ENCODE measurements at places on chromosomes 4 and X. TPM values are rescaled to one million over a fixed set of nuclear protein-coding genes. Genes with fewer than 3 reads are reported as not detected.

DNA sequence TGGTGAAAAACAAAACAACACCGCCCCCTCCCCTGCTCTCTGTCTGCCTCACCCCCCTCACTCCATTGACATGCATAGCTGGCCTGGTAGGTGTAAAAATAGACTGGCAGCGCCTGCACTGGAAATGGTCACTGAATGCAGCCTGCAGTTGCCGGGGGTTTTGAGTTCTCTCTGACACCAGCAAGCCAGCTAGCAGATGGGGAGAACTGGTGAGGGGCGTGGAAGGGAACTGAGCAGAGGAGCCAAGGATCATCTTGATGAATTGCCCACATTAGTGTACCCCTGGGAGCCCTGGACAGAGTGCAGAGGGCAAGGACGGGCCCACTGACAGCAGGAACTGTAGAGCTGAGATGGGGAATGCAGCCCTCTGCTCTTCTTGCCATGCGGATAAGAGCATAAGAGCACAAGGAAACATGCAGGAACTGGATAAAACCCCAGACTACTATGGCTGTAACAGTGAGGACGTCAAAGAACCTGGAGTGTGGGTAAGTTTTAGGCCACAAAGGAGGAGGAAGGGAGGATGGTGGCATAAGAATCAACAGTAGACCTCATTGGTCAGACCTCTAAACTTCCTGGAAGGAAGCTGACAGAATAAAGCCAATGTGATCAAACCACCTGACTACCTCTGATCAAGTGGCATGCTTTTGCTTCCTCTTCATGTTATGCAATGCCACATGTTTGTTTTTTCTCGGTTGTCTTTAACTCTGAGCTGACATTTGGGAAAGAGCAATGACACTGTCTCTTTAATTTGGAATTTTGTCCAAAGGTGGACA is 96.3 kb downstream of the ANK2 start:
- DNase-seq: no peak

- no peak for DNase-seq
Observed at GRCh38 chr4:13647031-13647430, 19.5 kb upstream of the BOD1L1 start.

DNA sequence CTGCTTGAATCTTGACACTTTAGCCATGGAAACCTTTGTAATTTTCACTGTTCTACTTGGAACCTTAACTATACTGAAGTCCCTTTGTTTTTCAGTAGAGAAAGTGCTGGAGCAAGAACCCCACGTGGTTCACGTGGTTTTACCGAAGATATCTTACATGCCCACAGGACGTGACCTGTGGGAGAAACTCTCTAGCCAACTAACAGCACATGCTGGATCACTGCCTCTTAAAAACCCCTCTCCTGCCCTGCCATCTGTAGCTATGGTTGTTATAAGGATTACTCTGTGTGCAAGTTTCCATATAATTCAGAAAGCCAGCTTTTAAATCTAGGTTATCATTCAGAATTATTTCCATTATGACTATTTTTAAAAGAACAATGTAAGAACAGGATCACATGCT is 30.2 kb downstream of the SPANXD start:
- no peak for DNase-seq

DNA sequence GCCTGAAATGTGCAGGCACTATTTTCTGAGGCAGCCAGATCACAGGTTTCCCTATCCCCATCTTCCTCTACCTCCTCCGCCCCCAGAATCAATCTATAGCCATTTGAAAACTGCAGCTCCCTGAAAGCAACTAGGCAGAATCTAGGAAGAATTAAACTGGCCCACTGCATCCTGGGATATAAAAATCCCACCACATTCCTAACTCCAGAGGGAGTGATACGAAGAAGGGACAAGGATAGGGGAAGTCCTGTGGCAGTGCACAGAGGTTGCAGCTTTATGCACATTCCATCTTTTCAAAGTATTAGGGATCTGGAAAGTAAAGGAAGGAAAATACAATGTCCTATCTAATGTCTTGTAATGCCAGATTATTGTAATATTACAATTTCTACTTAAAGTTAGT is 18.3 kb upstream of the HERC3 start:
- DNase-seq: no peak

- DNase-seq: no peak
Observed at GRCh38 chr4:172404676-172405075, 591.5 kb downstream of the GALNTL6 start.

GRCh38 chr4:15003401-15003890 is 1.2 kb downstream of the CPEB2 start:
- DNase-seq: peak; percentile 76

DNA sequence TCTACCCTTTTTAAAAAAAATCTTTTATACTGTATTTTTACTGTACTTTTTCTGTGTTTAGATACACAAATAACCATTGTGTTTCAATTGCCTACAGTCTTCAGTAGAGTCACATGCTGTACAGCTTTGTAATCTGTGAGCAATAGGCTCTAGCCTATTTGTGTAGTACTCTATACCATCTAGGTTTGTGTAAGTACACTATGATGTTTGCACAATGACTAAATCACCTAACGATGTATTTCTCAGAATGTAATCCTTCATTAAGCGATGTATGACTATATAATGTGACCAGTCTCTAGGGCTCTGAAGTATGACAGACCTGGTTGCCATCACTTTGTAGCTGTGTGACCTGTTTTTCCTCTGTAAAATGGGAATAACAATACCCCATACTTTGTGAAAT is 14.2 kb upstream of the DCAF4L1 start:
- no peak for DNase-seq

- no peak for DNase-seq
Observed at GRCh38 chrX:50707955-50708699, 105.9 kb downstream of the SHROOM4 start.

DNA sequence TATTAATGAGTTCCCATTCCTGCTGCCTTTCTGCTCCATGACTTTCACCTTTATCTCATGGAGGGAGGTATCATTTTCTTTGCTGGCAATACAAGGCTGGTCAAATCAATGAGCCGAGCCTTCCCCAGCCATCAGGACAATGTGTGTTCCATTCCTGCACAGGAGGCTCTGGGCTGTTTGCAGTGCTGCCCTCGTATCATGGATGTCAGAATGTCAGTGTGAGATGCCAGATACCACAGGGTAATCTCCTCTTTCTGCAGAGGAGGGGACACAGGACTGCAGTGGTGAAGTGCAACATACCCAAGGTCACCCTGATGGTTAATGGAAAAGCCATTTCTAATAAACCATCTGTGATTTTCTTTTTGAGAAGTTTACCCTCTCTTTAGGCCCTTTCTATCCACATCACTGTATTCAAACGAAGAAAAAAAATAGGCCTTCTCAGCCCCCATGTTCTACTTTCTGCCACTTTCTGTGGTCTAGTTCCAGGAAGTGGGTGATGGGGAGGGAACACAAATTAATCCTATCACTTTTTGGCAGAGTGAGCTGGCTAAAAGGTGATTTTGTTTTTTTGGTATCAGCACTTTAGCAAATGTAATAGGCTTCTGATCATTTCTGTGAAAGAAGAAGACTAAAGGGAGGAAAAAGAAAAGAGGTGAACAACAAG is 490.2 kb upstream of the BOD1L1 start:
- no peak for DNase-seq

- no peak for DNase-seq
Observed at GRCh38 chr4:8039290-8039689, 99.6 kb upstream of the AFAP1 start.

GRCh38 chr4:1862055-1862911 is 6.3 kb upstream of the LETM1 start:
- peak; percentile 42 for DNase-seq

DNA sequence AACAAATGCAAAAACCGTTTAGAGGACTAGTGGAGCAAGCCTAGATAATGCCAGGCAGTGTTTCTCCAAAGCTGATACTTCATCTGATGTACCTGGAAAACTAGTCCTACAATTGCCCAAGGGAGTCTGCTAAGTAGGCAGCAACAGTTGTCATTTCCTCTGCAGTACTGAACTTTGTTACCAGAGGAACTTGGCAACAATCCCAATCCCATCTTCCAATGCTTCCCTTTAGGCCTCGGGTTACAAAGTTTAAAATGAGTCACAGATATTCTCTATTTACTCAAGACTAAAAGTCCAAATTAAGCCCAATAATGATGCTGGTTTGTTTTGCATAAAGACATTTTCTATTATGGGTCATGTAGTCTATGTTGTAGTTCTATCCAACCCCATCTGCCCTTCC is 120.0 kb upstream of the GLRA2 start:
- DNase-seq: no peak

GRCh38 chrX:70488856-70489255 is 44.2 kb downstream of the DLG3 start:
- no peak for DNase-seq

DNA sequence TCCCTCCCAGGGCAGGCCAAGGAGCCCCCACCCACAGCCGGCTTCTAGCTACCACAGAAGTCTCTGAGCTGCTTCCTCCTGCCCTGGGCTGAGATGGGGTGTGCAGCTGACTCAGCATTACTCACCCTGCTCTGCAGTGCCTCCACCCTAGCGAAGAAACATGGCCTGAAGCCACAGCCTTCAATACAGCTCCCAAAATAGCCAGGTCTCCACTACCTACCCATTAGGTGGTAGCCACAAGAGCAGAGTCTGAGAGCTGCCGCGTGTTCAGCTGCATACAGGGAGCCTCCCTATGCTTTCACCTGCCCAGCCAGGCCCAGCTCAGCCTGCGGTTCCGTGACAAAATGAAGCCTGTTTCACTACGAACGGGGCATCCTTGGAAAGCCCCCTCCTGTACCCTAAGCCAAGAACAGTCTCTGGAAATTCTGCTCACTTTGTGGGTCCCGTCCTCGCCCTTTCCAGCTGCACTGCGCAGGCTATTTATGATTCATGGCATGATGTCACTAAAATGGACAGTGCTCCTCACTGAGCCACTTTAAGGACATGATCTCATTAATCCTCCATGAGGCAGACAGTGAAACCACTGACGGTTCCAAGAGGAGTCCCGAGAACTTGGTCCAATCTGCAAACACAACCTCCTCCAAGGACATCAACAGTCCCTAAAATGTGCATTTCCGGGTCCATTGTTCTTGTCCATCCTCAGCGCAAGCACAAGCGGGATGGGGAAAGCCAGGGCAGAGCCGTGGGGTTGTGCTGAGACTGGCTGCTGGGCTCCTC is 20.2 kb downstream of the WDR1 start:
- DNase-seq: peak; percentile 92

- no peak for DNase-seq
Observed at GRCh38 chr4:82275431-82276331, 98.1 kb downstream of the HNRNPD start.

DNA sequence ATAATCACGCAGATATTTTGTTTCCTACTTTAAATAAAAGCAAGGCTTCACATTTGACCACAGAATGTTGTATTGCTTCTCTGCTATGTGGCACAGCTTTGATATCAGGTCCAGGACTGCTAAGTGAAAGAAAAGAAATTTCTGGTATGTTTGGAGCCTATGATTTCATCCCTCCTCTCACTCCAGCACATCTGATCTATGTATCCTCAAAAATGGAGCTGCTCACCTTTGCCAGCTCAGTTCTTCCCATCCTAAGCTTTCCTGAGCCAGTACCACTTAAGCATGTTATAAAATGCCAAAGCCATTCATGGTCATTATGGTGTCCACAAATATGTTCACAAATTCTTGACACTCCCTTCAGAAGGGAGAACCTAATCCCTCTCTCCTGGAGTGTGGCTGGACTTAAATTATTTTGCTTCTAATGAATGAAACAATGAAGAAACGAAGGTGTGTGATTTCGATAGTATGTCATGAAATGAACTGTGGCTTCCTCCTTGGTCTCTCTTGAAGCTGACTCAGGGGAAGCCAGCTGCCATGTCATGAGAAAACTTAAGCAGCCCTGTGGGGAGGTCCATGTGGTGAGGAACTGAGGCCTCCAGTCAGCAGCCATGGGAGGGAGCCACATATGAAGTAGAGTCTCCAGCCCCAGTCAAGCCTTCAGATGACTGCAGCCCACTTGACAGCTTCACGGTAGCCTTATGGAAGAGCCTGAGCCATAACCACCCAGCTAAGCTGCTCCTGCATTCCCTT is 207.7 kb downstream of the MGST2 start:
- peak; percentile 33 for DNase-seq

DNA sequence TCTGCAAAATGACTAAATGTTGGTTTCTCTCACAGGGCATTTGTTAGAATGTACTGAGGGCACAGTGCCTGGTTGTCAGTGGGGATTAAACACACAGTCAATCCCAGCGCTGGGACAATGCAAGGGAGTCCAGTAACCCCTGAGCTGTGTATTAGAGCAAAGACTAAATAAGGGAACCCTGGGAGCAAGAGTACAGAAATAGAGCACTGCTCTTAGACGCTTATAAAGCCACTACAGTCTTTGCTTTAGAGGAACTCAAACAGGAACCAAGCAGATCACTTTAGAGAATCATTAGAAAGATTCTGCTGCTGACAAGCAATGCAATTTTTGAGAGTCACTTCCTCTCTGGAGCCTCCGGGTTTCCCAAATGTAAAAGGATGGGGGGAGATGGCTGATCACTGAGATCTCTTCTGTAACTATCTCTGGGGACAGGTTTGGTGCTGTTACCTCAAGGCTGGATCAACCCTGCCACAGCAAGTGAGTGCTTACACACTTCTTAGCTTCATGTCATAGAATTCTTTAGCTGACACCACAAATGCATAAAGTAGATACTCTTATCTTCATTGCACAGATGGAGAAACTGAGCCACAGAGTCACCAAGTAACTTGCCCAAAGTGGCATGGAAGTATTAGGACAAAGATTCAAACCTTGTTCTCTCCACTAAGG is 137.8 kb upstream of the CPEB2 start:
- no peak for DNase-seq

The SSX1 gene
- not detected for total RNA-seq

The VSIG4 gene
- total RNA-seq: not detected

The MAGEA11 gene
- not detected for total RNA-seq

The FRMD7 gene
- not detected for total RNA-seq

The TCEAL5 gene
- not detected for total RNA-seq

The DCK gene
- 29.2 TPM for total RNA-seq

Measured in activated CD4-positive, alpha-beta T cell treated with anti-CD3 and anti-CD28 coated beads for 36 hours (primary cell).